ENCODE measurements at places on chromosomes 4 and X.

GRCh38 chrX:36961590-36961989 lies 46.6 kb upstream of the FAM47C start:
- DNase-seq, result no peak

GRCh38 chrX:131675596-131676194 lies 131.8 kb downstream of the OR13H1 start:
- DNase-seq, result no peak

DNA sequence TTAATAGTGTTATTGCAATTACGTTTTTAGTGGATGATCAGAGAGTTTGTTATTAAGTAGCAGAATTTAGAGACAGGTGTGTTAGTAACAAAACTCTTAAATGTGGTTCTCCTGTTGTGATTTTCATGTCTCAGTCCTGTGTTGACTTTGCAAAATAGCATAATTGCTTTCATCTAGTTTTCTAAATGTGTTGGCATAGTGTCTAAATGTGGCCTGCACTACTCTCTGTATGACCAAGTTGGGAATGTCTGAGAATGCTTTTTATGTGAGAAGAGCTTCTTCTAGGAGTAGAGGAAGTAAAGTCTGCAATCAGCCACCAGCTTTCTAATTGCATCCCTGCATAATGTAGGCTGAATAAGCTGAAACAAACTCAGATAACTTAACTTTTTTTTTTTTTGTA lies 158.6 kb upstream of the FAT1 start:
- DNase-seq, result no peak

DNA sequence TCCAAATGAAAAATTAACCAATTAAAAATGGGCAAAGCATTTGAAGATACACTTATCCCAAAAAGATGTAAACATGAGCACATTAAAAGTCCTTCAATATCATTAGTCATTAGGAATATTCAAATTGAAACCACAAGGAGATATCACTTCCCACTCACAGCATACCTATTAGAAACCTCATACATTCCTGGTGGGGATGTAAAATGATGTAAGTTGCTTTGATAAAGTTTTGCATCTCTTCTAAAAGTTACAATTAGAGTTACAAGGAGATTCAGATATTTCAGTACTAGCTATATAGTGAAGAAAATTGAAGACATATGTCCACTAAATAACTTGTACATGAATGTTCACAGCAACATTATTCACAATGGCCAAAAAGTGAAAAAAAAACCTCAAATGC lies 1109.3 kb upstream of the LCORL start:
- no peak for DNase-seq

DNA sequence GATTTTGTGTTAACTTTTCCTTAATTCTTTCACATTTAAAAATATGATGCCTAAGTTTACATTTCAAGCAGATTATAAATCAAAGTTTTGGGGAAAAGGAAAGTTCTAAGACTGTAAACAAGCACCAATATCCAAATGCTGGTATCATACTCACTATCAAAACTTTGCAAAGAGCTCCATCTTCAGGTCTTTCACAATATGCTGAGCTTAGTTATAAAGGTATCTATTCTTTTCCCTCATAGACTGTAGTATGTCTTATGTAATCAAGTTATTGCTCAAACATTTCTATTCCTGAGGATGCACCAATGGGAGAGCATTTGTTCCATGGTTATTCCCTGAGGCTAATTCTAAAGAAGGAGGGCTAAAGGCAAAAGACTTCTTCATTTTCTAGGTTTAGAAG lies 207.9 kb upstream of the FAM241A start:
- no peak for DNase-seq

- DNase-seq, result no peak
Measured at GRCh38 chr4:71133491-71133890, 140.0 kb downstream of the DCK start.

- DNase-seq, result no peak
Measured at GRCh38 chr4:110633358-110634341, 10.8 kb upstream of the PITX2 start.

DNA sequence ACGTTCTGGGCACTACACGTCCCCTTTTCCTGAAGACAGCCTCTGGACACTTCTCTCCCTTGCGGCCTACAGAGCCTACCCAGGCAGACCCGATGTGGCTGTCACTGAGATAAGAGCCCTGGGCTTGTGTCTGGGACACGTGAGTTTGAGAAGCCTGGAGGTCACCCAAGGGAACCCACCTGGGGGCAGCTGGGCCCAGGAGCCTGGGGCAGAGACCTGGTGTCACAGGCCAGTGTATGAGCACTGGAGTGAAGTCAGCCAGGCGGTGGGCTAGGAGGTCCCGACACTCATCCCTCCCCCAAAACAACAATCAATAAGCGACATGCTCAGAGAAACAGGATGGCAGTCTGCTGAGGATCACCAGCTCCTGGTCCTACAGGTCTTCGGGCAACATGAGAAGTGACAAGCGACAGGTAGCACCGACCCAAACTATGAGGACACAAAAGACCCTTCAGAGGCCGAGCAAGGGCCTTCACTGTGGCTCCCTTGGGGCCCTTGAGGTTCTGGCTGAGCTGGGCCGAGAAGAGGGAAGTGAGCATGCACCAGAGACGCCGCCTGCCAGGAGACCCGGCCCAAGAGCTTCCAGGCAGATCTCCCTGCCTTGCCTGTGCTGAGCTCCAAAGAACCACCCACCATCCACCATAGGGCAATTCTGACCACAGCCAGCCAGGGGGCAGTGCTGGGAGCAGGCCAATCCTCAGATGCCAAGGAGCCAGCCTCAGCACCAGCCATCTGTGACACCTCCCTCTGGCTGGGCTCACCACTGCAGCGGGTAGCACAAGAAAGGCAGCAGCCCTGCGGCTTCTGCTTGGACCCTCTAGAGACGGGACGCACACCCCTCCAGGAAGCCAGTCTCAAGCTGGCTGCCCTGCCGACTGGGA lies 11.0 kb upstream of the DUSP9 start:
- no peak for DNase-seq

- DNase-seq, result no peak
Measured at GRCh38 chr4:29220761-29221160, 1499.4 kb upstream of the PCDH7 start.

- DNase-seq, result no peak
Measured at GRCh38 chrX:65695849-65696449, 28.5 kb downstream of the MSN start.

- DNase-seq, result no peak
Measured at GRCh38 chrX:153455571-153455970, 9.7 kb upstream of the TREX2 start.

GRCh38 chr4:153207567-153207966 lies 3.3 kb downstream of the TRIM2 start:
- DNase-seq, result no peak

- DNase-seq, result no peak
Measured at GRCh38 chrX:115462406-115462805, 98.6 kb upstream of the PLS3 start.

DNA sequence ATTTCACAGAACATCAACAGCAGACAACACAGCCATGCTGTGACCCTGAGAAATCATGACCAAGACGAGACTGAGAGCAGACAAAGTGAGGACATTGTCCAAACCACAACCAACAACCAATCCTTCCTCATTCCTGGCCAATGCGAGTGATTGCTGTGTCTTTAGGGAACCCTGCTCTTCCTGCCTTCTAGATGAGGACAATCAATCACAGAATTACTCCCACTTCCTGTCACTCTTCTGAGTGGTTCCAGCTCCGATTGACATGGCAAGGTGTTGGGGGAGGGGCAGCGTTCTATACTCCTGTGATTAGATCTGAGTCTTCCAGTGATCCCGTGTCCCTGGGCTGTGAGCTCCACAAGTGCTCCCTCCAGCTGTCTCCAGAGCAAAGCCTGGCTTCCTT lies 227.8 kb downstream of the STIM2 start:
- no peak for DNase-seq

GRCh38 chr4:153452658-153453378 lies 13.3 kb upstream of the TMEM131L start:
- DNase-seq, result no peak

GRCh38 chrX:75229774-75230173 lies 44.1 kb upstream of the UPRT start:
- no peak for DNase-seq

DNA sequence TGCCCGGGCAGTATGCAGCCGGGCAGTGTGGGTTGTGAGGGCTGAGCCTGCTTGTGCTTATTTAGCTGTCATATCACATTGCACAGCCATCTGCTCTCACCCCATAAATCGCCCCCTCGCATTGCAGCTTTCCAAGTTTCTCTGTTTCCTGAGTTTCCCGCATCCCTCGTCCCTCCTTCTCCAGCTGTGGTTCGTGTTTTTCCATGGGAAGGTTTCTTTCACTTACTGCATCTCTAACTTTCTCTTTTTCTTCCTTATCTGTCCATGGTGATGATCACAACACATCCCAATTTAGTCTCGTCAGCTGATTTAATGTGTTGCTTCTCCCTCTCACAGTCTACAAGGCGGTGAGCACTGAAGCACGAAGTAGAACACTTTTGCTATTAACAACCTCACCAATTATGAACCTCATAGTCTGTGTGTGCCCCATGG lies 118.1 kb downstream of the ENPP6 start:
- DNase-seq, result no peak

- DNase-seq, result no peak
Measured at GRCh38 chrX:39550795-39551361, 546.9 kb downstream of the BCOR start.
